ENCODE measurements at places on chromosomes 5 and 9.

- no peak for DNase-seq
Measured at GRCh38 chr5:151001436-151001835, 19.0 kb upstream of the GPX3 start.

DNA sequence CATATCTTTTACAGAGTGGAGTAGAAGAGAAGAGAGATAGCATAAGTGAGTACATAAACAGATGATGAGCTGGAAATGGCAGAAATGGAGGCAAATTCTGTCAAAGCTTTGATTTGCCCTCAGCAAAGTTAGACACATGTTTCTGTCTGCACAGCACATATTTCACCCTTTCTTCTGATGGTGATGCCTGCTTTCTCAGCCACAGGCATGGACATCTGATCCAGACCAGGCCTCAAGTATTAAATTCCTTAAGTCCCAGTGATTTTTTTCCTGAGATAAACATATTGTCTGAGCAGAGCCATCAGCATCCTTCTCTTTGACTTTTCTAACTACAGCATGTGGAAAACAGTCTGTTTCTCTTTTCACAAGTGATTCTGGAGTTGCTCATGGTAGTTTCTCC is 409.8 kb downstream of the MAN2A1 start:
- DNase-seq: no peak

- no peak for DNase-seq
Measured at GRCh38 chr5:169974121-169974770, 6.0 kb downstream of the INSYN2B start.

- no peak for DNase-seq
Measured at GRCh38 chr9:99299211-99300102, 77.4 kb downstream of the SEC61B start.

DNA sequence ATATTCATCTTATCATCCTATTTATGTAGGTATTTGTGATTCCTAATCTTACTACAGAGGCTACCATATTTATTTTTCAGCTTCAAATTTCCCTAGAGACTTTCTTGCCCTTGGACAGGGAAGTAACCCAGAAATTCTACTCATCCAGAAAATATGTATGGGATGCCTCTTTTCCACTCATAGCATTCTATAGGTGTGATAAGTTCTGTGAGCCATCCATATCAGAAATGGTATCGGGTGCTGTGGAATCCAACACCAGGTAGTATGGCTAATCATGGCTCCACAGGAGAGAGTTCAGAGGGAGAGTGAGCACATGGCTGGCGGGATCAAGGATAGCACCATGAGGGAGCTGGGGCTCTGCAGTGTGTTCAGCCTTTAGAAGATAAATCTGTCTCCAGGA is 349.3 kb upstream of the ACTBL2 start:
- DNase-seq: no peak

DNA sequence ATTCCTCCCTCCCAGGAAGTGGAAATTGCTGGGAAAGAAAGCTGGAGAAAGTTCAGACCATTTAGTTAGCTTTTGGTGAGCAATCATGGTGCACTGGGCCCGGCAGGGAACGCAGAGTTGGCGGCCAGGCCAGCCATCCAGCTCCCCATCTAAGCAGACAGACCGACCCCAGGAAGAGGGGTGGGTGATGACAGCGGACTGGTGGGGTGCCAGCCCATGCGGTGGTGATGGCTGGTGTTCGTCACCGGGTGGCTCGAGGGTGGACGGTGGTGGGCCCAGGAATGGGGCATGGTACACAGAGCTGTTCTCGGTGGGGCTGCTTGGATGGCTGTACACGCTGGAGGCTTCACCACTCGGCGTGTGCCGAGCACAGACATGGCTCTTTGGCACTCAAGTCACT is 85.6 kb upstream of the ARAP3 start:
- no peak for DNase-seq

- no peak for DNase-seq
Measured at GRCh38 chr5:118565335-118565971, 422.9 kb downstream of the DTWD2 start.

DNA sequence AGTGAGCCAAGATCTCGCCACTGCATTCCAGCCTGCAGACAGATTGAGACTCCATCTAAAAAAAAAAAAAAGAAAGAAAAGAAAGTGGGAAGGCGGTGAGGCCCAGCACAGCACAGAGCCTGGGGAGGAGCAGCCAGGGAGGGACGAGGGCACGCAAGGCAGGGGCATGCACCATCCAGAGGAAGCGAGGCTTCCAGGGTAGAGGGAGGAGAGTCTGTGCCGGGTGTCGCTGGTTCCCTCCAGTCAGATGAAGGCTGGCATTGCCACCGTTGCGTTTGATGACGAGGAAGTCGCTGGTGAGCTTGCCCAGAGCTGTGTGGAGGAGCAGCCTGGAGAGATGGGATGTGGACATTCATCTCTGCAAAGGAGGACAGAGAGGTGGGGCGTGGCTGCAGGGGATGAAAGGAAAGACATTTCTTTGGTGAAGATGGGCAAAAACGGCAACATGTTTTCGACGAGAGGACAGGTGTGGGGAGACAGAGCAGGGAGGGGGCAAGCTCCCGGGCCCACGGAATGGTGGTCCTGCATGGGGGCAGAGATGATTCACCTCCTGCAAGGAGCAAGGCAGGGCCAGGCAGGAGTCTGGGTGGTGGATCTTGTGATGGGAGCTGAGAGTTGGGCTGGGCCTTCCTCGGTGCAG is 18.6 kb upstream of the OLFM1 start:
- DNase-seq: no peak

- DNase-seq: no peak
Measured at GRCh38 chr5:155307229-155307628, 293.7 kb downstream of the KIF4B start.

DNA sequence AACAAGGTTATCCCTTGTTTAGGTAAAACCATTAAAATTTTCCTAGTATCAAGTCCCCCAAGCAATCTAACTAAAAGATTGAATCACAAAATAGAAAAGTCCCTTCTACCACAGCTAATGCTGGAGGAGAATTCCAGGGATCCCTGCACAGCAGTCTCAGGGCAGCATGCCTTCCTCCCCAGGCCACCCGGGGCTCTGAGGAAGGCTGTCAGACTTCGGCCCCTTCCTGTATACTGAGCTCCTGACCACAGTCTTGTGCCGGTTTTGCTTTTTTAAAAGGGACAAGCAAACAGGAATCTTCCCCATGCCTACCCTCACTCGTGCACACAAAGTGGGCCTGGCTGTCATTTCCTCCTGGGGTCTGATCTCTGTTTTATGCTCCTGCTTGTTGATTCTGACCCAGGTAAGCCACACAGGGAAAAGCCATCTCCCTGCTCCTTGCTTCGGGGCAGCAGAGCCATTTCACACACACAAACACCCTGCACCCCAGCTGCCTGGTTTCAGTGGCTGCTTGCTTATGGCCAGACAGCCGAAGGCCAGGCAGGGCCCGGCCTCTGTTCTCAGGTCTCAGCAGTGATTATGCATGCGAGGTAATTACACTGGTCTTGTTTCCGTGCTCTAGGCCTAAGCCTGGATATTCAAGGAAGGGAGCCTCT is 211.9 kb downstream of the NXNL2 start:
- no peak for DNase-seq

DNA sequence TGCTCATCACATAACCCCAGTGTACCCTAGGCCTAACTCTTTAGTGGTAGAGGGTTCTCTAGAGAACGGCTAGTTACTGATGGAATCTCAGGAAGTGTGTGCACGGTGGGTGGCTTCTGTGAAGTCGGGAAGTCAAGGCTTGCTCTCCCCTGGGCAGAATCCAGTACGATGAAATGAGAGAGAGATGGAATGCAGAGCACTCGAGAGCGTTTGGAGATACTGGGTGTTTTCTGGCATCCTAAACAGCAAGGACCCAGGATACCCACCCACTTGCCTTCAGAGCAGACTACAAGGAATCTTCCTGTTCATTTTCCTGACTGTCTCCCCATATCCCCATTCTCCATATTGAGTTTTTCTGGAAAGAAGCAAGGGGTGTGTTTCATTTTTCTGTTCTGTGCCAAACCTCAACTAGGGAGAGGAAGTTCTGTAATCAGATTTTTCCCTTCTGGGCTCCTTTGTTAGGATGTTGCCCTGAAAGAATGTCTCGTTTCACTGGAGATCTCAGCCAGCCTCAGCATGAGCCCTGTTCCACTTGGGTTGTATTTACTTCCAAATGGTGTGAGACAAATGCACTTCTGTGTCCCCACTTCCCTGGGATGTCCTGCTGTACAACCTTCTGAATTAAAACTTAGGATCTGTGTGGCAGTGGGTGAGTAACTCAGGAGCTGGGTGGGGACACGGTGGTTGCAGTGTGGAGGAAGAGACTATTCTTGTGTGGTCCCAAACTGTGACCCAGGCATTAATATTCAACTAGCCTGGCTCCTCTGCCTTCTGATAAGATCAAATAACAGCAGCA is 108.9 kb upstream of the SPRY4 start:
- DNase-seq: no peak

DNA sequence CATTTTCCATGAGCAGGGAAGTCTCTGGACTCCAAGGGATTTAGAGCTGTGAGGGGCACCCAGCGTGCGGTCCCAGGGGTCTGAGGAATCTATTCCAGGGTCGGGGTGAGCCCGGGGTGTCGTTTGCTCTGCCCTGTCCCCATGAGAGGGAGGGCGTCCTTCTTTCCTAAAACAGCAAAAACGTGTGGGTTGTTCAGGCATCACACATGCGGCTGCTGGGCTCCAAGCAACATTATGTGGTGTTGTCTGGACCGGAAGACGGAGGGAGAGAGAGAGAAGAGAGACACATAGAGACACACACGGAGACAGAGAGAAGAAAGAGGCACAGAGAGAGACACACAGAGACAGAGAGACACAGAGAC is 42.7 kb upstream of the COL5A1 start:
- no peak for DNase-seq

DNA sequence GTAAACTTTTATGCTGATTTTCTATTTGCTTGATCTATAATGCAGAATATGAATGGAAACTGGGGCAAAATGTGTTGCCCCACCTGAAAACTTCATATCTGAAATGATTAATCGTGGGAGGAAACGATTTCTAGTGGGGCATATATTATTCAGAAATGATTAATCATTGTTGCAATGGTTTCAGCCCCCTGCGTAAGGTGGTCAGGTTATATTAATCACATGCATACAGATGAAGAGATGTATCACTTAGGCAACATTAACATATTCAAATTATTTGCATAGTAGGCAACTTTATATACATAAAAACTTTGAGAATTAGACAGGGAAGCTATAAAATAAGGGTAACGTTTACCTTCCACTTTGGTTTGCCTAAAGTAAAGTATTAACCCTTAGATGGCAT is 49.8 kb downstream of the LSM11 start:
- DNase-seq: no peak

DNA sequence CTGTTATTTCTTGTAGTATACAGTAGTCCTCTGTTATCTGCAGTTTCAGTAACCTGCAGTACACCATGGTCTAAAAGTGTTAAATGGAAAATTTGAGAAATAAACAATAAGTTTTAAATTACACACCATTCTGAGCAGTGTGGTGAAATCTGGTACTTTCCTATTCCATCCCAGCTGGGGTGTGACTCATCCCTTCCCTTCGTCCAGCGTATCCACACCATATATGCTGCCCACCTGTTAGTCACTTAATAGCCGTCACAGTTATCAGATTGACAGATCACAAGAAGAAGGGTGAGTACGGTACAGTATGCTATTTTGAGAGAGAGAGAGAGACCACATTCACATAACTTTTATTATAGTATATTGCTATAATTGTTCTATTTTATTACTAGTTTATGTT is 28.9 kb downstream of the FAM151B start:
- DNase-seq: no peak

DNA sequence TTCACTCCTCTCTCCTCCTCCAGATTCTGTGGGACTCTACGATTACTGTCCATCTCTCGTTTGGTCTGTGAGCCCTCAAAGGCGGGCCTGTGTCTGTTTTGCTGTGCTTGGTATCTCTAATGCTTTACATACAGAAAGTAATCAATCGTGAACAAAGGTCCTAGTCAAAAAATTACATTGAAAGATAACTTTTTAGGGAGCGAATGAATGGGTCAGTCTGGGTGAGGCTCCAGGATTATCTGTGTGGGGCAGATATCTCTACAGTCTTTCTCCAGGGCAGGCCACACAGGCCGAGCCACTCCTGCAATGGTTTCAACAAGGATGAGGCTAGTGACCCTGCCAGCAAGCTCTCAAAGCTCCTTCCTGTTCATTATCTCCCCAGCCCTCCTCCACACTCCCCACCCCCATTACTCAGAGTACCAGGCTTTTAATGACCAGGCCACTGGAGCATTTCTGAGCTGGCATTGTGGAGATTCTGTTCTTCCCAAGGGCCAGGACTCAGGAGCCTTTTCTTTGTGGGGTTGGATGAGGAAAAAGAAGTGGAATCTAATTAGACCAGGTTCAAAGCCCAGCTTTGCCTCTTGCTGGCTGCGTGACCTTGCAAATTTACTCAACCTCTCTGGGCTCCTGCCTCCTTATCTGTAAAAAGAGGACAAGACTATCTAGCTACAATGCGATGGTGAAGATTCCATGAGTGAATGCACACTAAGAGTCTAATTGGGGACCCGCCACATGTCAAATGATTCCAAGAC is 10.2 kb downstream of the CORO2A start:
- no peak for DNase-seq

DNA sequence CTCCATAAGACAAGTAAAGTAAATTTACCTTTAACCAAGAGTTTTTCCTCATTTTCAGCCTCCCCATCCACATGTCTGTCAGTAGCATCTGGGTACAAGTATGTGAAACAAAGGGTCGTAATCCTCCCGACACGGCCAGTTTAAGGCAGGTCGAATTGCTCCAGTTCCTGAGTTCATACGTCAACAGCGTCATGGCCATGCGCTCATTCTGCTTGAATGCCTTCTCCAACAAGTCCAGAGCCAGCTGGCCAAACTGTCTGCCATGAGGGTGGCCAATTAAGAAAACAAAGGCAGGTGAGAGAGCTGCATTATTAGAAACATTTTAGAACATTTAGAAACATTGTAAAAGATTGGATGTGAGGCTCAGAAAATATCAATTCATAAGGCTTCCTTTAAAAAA is 87.5 kb downstream of the TRPM6 start:
- DNase-seq: no peak

DNA sequence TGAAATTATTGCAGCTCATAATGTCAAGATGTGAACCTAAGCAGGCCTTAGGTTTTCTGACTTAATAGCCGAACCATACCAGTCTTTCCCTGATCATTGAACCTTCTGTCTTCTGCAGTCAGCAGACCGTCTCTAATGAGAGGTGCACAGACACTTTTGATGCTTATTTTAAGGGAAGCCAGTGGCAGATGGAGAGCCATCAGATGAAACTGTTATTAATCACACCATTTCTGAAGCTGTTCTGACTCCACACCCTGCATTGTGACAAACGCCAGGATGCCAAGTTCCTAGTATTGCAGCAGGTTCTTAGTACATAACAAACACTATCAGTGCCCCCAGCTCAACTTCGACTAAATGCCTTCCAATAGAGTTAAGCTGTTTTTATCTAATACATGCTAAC is 43.0 kb downstream of the PIK3R1 start:
- no peak for DNase-seq

Measured in T-helper 1 cell (primary cell).